ENCODE measurements at places on chromosomes 1 and 21. TPM values are rescaled to one million over a fixed set of nuclear protein-coding genes. Genes with fewer than 3 reads are reported as not detected.

The EPS8L3 gene
- total RNA-seq: not detected

The CCNL2 gene
- 76.6 TPM for total RNA-seq

The HLX gene
- total RNA-seq: not detected

The GJA9 gene
- total RNA-seq: 0.27 TPM

The RGS2 gene
- total RNA-seq: 3.4 TPM

The WLS gene
- total RNA-seq: 71.0 TPM
